ENCODE measurements at places on chromosomes 2 and 18.

- no peak for DNase-seq
Measured at GRCh38 chr2:1183300-1183699, 230.0 kb upstream of the TPO start.

DNA sequence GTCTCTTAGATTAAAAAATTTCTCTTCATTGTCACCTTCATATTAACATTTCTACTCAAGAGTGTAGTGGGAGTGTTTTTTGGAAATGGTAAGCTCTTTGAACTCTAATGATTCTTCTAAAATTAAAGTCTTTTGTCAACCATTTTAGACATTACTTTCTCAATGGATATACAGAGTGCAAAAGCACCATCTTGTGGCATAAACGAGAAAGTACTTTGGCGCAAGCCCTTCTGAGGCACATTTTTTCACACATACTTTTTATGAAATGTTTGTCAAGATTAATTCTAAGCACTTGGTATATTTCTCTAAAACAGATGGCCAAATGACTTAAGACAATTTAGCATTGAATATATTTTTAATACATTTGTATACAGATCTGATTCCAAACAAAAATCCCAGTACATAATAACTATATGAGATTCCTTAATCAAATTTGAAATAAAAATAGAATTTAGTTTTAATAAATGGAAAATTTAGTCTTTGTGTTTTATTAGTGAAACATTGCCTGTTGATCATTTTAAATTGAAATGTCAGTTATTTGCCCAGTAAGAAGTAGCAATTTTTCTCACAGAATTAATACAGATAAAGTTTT lies 63.3 kb upstream of the GALNT5 start:
- no peak for DNase-seq

DNA sequence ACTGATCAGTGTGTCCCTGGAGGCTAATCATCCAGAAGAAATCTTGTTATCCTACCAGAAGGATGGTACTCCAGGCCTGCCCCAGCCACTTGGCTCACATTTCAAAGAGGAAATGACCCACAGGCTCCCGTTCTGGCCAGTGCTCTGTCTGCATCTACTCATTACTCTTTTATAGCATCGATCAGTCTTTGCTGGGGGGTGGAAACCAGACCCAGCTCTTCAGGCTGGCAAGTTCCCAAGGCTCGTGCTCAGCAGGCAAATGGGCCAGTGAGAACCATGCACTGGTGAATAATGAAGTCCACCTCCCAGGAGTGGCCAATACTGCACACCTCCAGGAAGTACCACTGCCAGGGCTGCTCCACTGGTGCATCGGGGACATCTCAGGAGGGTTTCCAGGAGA lies 38.8 kb downstream of the DNER start:
- no peak for DNase-seq

- no peak for DNase-seq
Measured at GRCh38 chr2:17223211-17223610, 295.0 kb downstream of the RAD51AP2 start.

DNA sequence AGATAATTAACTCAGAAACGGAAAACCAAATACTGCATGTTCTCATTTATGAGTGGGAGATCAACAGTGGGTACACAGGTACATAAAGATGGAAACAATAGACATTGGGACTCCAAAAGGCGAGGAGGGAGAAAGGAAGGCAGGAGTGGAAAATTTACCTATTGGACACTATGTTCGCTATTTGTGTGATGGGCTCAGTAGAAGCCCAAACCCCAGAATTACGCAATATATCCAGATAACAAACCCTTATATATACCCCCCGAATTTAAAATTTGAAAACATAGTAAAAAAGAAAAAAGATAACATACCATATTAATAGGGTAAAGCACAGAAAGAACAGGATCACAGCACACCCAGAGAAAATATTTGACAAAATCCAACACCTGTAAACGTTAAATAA lies 1351.7 kb upstream of the FAM98A start:
- no peak for DNase-seq

DNA sequence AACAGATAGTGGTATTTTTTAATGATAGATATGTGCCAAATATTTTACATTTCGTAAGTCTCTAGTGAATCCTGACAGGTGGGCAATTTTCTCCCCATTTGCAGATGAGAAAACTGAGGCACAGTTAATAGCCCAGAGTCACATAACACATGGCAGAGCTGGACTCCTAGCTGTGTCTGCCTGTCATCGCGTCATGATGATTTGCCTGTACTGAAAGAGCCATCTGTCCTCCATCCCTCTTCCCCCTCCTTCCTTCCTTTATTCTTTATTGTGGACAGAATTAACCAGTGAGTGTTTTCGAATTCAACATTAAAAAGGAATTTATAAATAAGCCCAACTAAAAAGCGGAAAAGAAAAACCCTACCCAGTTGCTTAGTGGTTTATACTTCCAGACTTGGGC lies 3.2 kb downstream of the DNAJB2 start:
- no peak for DNase-seq

DNA sequence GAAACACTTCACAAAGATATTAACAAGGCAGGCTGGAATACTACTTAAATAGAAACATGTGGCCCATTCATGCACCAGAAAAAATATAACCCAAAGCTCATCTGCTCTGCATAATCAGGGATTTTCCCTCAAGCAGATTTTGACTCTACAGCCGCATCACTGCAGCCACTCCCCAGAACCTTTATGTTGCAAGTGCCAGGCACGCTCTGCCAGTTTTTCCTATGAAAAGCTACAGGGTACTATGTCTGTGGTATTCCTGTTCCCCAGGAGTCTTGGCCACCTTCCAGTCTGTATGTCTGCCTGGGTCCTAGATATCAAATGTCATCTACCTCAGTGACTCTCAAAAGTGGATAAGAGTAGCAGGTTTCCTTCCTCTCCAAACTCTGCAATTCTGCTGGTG lies 3.8 kb downstream of the COA5 start:
- DNase-seq = no peak

DNA sequence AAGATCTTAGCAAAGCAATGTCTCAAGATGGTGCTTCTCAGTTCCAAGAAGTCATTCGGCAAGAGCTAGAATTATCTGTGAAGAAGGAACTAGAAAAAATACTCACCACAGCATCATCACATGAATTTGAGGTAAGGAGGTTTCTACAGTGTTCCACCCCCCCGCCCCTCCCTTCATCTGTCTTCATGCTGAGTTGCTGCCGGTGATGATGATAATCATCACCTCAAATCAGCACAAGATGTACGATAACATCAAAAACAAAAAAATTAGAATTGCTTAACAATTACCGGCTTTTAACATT lies 14.6 kb downstream of the UGP2 start:
- no peak for DNase-seq

DNA sequence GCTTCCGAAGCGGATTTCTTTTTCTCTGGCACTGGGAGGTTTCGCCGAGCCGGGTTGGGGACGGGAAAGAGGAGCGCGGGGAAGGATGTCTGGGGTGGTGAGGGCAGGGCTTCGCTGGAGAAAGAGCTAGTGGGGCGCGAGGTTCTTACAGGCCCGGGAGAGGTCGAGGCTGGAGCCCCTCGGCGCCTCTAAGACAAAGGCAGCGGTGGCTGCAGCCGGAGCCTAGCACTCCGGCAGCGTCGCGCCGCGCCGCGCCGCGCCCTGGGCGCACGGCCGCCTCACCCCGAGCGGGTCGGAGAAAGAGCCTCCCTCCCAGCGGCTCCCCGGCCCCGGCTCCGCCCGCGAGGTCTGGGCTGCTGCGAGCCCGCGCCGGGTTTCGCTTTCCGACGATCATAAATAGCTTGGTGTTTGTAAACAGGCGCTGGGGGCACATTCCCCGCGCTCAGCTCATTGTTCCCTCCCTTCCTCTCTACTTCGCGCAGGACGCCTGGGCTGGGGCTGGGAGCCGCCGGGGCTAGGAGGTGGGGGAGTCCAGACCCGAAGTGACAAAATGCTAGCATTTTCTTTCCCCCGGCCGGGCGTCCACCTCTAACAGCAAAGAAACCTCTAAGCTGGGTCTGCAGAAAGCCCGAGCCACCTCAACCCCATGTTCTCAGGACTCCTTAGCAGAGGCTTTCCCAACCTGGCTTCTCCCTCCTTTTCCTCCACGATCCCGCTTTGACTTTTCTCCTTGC lies 813 bp upstream of the MEIS1 start:
- DNase-seq = no peak

GRCh38 chr2:133489146-133489545 lies 79.1 kb downstream of the NCKAP5 start:
- no peak for DNase-seq

- no peak for DNase-seq
Measured at GRCh38 chr2:941871-942270, 8.8 kb upstream of the SNTG2 start.

DNA sequence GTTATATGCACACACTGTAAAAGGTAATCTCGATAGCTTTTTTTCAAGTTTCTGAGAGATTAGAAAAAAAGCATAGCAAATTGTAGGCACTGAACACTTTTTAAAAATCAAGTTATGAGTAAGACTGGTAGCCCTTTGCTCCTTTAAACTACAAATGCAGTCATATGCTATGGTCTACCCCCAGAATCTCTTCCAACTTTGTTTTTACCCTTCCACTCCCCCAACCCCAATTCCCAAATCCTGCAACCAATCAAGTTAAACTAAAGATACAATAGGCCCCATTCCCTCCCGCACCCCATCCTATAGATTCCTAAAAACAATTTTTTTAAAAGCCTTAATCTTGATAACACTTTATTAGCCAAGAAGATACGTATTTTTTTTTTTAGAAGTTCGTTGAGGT lies 752 bp upstream of the BAZ2B start:
- DNase-seq = no peak

DNA sequence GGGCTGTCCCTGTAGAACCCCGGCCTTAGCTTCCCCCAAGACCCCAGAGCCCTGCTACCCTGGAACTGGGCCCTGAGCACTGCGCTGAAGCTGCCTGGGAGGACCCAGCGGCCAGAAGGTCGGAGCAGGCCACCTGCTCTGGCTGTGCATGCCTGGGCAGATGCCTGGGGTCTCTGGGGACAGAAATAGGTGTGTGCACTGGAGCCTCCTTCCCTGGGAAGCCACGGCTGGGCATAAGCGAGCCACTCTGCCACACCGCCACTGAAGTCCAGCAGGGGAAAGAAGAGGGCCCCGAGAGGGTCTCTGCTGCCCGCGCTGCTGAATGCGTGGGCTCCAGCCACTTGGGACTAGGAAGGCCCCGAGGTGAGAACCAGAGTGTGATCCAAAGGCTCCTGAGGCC lies 6.7 kb downstream of the GBX2 start:
- no peak for DNase-seq

DNA sequence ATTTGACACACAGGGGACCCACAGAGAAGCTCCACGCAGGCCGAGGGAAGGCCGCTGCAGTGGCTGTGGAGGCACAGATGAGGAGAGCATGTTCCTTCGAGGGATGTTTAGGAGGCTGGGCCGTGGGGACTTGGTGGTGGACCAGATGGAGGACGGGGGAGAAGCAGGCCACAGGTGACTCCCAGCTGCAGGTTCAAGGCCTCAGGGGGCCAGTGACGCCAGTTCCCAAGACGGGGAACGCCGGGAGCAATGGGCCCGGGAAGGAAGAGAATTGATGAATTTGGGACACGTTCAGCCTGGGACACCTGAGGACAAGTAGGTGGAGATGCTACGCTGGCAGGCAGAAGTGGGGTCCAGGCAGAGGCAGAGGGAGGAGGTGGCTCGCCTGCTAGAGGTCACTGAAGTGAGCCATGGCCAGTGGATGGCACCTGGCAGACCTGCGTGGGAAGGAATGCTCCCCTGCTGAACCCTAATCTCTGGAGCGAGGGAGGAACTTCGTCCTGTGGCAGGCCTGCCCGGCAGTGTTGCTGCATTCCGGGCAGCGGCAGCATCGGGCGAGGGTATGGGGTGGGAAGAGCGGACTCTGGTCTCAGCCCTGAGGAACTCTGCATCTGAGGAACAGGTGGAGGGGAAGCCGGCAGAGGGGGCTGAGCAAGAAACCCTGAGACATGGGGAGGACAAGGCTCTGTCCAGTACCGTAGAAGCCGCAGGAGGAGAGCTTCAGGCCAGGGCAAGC lies 25.2 kb upstream of the HPCAL1 start:
- DNase-seq = no peak

DNA sequence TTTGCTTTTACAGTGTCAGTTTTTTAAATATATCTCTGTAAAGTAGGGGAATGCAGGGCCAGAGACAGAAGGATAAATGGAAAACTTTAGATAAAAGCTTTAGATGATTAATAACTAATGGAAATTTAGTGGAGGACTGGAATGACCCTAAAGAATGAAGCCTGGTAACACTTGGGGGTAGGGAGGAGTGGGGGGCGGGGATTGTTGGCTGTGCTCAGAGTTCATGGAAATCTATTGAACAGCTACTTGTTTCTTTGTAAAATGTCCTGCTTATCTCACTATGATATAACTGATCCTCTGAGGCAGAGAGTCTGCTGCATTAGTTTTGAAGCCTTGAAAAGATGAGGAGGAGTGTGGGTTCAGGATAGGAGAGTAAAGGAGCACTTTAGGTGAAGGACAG lies 90.5 kb downstream of the TMEM185B start:
- no peak for DNase-seq

DNA sequence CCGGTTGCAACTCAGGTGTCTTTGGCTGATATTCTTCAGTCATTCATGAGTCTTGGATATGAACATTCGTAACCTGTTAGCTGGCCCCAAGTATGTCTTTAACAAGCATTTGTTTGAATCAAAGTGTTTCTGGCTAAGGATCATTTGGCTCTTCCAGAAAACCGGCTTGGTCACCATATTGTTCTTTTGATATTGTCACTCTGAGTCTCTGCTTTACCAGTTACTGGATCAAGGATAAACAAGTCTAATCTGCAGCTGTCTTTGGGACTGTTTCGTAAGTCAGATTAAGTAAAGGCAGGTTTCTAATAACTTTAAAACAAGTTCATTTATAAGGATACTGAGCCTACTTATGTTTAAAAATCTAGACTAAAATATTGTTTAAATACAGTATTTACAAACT lies 49.1 kb downstream of the KDM3A start:
- no peak for DNase-seq

DNA sequence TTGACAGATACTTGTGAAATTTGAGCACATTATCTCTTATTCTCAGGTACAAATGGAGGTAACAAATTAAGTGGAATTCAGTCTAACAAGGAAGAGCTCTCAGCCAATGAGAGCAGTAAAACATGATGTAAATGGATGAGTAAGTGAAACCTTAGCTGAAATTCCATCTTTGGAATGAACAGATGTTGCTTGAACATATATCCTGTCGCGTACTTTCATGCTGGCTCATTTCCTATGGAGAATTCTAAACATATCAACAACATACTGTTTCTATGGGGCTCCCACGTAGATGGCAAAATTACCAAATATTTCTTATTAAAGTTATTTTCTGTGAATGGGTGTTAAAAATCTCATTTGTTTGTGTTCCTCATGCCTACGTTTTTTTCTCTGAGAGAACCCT lies 256.3 kb upstream of the LINC00305 start:
- no peak for DNase-seq

GRCh38 chr2:210839034-210839433 lies 282.6 kb downstream of the CPS1 start:
- DNase-seq = no peak

DNA sequence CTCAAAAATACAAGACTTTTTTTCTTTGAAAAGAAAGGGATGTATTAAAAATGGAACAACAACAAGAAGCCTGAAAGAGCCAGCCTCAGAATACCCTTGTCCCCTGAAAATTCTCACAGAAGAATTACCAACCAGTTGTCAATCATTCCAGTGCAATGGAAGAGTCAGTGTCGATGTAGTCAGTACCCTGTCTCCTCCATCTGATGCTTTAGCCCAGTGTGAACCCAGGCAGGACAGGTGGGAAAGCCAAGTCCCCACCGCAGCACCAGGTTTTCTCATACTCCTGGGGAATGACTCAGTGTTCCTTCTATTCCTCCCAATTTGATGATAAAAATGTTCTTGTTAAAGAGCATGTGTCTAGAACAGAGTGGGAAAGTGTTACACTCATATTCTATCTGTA lies 332.0 kb upstream of the CHAC2 start:
- no peak for DNase-seq

GRCh38 chr2:112566104-112566503 lies 18.3 kb upstream of the CHCHD5 start:
- DNase-seq = no peak
